Ureter (tissue), 1 donor: ENCODE measurements at places on chromosomes 6 and 20. TPM values are rescaled to one million over a fixed set of nuclear protein-coding genes. Genes with fewer than 3 reads are reported as not detected.
A peak's percentile ranks its signal among the peaks of the same experiment; 100 is the strongest.

GRCh38 chr6:80789912-80790570 is 683.6 kb downstream of the BCKDHB start:
- DNase-seq = no peak

DNA sequence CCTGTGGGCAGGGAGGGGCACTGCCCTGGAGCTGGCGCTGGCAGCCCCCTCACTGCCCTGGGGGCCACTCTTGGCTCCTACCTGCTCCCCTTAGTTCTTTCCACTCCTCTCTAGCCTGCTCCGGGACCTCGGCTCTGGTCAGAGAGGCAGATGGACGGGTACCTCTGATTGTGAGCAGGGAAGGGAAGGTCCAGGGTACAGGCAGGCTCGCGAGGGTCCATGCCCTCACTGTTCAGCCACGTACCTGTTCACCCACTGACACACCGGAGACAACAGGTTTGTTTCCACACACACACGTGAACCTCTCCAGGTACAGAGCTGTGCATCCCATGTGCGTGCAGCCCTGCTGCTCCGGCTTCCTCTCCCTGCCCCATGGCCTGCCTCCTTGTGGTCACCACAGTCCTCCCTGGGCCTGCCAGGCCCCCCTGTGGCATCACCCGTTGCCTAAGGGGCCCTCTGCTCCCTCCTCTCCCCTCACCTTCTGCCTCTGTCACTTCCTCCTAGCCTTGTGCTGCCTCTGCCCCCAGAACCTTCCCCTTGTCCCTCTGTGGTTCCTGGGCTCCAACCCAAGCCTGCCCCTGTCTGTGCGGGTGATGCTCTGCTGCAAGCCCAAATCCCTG is 2.3 kb downstream of the EMILIN3 start:
- DNase-seq = no peak

DNA sequence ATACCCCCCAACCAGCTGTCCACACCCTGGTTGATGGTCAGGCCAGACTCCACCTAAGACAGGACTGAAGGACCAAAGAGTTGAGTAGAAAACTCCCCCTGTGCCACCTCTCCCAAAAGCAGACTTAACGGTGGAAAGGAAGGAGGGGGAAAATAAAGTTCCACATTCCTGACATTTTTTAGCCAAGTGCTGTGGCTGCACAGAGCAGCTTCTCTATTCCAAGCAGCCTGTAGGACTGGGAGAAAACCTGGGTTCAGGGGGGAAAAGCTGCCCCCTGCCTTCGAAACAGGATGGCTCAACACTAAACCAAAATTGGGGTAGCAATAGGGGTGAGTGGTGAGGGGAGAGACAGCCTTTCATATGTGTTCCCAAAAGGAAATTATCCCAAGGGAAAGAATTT is 3.6 kb downstream of the TRAM2 start:
- no peak for DNase-seq

DNA sequence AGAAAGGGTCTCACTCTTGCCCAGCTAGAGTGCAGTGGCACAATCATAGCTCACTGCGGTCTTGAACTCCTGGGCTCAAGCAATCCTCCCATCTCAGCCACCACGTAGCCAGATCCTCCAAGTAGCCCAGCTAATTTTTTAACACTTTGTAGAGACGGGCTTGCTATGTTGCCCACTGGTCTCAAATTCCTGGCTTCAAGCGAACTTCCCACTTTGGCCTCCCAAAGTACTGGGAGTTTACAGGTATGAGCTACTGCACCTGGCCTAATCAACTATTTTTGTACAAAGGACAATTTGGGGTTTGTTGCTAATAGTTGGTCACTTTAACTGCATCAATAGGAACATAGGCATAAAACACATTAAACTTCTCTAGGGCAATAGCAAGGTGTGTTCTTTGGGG is 29.9 kb upstream of the SYNCRIP start:
- DNase-seq = no peak

GRCh38 chr6:42158631-42159030 is 14.5 kb upstream of the GUCA1A start:
- DNase-seq = no peak

DNA sequence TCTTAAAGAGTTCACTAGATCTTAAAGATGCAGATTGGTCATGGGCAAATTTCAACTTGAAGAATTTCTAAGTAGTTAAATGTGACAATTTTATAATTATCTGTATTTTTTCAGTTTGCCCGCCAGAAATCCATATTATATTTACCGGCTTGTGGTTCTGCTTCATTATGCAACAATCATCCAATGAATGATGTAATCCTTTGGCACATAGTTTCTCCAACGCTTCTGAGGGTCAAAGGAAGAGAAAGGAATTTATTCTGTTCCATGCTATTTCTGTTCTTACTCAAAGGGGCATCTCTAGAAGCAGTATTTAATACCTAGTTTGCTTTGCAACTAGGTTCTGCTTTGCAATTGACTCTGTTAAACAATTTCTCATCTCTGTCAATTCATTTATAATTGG is 359.3 kb upstream of the PLCB4 start:
- DNase-seq = no peak

- no peak for DNase-seq
Measured at GRCh38 chr6:48764286-48765044, 653.5 kb upstream of the PTCHD4 start.

DNA sequence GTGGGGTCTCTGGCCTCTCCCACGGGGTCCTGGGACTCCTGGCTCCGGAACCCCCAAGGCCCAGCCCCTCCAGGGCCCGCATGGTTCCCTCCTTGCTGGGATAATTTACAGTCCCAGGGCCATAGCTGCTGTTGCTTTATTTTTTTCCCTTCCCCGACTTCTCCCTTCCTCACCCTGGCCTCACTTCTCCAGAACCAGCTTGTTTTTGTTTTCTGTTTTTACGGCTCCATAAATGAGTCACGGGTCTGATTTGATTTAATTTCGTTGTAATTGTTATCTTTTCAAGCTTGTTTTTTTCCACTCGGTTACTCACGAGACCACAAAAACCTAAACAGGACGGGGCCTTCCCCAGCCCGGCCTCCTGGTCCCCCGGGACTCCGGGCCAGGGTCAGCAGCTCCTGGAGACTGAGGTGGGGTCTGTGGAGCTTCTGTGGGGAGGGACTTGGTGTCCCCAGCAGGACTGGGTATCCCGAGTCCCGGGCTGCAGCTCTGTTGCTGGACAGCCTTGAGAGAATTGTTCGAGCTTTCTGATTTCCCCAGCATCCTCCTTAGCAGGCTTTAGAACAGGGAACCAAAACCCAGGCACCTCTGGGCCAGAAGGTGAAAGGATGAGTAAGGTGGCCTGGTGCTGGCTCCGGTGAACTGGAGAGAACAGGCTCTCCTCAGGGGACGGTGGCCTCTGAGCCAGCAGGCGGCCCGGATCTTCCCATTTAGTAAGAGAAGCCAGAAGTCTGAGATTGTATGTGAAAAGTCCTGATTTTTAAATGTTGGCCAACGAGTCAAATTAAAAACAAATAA is 94.9 kb downstream of the CEBPB start:
- no peak for DNase-seq

DNA sequence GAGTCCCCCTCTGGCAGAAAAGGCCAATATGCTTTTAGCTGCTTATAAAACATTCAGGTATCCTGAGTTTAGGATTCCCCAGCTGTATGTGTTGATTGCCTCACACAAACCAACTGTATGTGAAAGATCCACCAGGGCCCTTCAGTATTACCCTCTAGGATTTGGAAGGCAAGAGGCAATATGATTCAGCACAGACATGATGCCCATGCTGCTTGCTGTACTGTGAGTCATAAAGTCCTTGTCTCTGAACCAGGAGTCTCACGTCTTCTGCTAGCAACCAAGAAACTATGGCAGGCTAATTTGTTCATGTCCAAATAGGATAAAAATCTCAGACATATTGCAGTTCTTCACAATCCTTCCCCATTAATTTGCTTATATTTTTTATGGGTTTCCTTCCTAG is 789.2 kb upstream of the SLC35B3 start:
- DNase-seq = no peak

DNA sequence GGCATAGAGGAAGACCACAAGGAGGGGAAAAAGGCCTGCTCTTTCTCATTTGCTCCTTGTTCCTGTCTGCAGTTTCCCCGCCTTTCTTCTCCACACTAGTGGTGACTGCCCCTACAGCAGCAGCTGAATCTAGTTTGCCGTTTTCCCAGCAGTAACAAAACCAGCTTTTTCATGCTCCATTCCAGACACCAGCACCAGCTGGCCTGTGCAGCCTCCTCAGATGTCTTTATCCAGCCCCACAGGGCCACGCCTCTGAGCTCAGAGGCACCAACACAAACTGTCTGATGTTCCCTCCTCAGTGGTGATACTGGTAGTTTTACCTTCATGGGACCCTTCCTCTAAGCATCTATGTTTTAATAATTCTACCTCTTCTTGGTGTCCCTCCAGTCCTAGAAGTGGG is 70.4 kb upstream of the SLC24A3 start:
- DNase-seq = no peak

- DNase-seq = no peak
Measured at GRCh38 chr6:39453241-39453640, 130.7 kb upstream of the KCNK16 start.

- DNase-seq = no peak
Measured at GRCh38 chr20:17467120-17467655, 64.0 kb downstream of the BFSP1 start.

- DNase-seq = no peak
Measured at GRCh38 chr6:131037194-131037897, 25.7 kb downstream of the EPB41L2 start.

DNA sequence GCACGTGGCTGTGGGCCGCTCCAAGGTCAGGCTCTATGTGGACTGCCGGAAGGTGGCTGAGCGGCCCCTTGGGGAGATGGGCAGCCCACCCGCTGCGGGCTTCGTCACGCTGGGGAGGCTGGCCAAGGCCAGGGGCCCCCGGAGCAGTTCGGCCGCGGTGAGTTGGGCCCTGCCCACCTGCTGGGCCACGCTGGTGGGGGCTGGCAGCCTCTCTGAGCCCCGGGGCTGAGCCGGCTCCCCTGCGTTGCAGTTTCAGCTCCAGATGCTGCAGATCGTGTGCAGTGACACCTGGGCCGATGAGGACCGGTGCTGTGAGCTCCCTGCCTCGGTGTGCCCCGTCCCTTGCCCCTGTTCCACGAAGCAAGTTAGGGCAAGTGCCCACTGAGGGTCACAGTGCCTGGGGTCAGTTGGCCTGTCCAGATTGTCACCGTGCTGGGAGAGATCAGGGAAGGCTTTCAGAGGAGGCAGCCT is 27.1 kb downstream of the COL20A1 start:
- no peak for DNase-seq

DNA sequence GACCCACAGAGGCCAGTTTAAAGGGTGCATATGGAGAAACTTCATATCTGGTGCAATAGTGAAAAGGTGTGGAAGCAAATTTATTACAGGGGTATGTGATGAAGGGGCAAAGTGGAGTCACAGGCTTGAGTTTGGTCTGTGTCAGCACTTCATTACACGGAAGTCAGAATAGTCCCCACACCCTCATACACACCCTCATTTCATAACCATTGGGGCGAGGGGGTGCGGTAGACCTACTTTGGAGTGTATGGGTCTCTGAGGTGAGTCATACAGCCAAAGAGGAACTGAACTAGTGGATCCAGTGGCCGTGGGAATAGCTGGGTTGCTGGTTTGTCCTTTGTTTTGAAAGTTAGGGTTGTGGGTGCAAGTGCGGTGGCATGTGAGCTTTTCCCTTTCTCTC is 3.3 kb downstream of the TM9SF4 start:
- DNase-seq = peak; percentile 59

GRCh38 chr6:157909282-157909664 is 72.4 kb upstream of the SYNJ2 start:
- no peak for DNase-seq

GRCh38 chr6:166325383-166326042 is 16.8 kb downstream of the SFT2D1 start:
- no peak for DNase-seq

- DNase-seq = no peak
Measured at GRCh38 chr6:38797391-38797790, 82.3 kb downstream of the DNAH8 start.

DNA sequence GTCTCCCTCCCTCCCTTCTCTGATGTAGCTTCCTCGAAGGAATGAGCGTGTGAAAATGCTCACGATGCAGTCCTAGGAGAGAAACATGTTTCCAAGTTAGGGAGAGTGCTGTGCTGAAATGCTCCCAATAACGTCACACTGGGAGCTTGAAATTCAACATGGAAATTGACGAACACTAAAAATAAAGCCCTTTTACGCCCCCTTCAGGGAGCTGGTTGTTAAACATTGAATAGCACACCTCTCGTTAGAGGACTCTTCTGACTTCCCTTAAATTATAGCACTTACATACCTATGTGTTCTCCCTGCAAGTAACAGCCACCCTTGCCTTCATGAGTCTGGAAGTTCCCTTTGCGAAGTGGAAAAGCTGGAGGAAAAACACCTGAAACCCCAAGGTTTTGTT is 88.6 kb downstream of the BFSP1 start:
- DNase-seq = no peak

DNA sequence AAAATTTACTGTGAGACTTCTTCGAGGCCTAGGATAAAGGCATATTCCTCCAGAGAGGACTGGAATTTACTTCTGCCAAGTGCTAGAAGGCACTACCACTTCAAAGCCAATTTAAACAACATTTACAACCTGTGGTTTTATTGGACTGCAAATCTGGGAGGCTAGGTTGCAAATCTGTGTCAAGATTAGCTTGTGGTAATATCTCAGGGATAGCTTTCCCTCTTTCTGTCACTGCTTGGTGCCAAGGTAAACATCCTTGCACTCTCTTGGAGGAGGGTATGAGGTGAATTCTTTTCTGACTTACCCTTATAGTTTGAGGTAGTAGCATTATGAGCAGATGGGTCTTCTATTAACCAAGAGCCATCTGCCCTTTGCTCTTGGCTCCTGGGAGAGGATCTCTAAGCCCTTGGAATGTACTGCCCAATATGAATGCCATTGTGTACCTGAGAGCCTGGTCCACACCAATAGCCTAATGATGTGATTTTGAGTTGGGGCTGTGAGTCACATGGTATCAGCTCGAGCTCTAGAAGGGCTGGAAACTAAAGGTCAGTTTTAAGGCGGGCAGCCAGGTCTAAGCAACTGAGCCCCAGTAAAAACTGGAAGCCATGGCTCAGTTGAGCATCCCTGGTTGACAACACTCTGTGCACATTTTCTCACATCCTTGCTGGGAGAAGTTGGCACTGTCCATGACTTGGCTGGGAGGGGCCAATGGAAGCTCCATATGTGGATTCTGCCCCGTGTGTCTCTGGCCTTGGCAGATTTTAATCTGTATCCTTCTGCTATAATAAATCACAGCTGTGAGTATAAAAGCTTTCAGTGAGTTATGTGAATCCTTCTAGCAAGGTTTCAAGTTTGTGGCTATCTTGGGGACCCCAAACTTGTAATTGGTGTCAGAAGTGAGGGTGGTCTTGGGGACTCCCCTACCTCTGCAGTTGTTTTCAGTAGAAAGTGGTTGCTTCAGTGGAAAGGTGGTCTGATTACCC is 188.1 kb downstream of the UBE3D start:
- peak; percentile 42 for DNase-seq

- DNase-seq = no peak
Measured at GRCh38 chr6:14066782-14067406, 50.7 kb upstream of the CD83 start.

The RAET1G gene
- total RNA-seq = 5.2 TPM

The ZSCAN31 gene
- 13.9 TPM for total RNA-seq

The HNF4A gene
- total RNA-seq = not detected

The RREB1 gene
- 74.6 TPM for total RNA-seq

The CST4 gene
- not detected for total RNA-seq

The ESR1 gene
- total RNA-seq = 9.6 TPM

The COX4I2 gene
- 4.0 TPM for total RNA-seq
